ENCODE measurements at places on chromosomes 7 and 10.

DNA sequence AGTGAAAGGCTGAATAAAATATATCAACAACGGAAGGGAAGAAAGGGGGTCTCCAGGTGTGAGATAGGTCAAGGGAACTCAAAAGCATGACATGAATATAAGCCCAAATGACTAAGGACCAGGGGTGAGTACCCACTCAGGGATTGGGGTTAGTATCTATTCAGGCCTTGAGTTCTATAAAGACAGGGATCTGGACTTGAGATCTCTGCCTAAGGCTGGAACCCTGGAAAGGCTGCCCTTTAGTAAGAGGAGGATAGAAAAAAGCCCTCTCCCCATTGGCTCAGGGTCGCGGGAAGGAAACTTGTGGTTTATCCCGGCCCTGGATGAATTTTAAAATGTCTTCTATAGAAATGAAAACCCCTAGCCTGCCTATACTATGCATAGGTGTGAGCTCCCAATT is 2.4 kb upstream of the ITPRIP start:
- DNase-seq, result no peak

DNA sequence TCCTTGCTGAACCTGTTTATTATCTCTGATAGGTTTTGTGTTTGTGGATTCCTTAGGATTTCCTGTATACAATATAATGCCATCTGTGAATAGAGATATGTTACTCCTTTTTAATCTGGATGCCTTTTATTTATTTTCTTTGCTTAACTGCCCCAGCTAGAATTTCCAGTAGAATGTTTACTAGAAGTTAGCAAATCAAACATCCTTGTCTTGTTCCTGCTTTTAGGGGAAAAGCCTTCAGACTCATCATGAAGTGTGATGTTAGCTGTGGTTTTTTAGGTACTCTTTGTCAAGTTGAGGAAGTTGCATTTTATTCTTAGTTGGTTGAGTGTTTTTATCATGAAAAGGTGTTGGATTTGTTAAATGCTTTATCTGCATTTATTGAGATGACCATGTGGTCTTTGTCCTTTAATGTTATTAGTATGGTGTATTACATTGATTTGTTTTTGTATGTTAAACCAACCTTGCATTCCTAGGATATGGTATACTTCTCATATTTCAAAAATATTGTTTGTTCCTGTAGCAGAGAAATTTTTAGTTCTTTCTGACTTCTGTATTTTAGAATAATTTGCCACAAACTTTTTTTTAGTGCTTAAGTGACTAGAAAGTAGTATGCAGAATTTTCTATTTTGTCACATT is 24.3 kb downstream of the PPP2R2D start:
- no peak for DNase-seq

DNA sequence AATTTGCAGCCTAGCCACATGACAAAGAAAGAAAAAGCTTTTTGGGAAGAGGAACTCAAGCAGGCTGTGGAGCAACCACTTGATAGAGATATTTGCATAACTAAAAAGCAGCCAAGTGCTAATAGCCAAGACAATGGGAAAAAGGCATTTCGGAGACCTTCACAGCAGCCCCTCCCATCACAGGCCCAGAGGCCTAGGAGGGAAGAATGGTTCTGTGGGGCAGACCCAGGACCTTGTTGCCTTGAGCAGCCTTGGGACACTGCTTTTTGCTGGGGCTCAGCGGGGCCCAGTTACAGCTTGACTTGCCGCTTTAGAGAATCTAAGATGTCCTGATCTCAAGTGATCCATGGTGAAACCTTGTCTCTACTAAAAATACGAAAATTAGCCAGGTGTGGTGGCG is 38.5 kb downstream of the FAM149B1 start:
- no peak for DNase-seq

GRCh38 chr10:21526188-21526859 is 842 bp upstream of the SKIDA1 start:
- peak; percentile 50 for DNase-seq

GRCh38 chr7:36668080-36668479 is 56.2 kb downstream of the AOAH start:
- DNase-seq, result no peak

DNA sequence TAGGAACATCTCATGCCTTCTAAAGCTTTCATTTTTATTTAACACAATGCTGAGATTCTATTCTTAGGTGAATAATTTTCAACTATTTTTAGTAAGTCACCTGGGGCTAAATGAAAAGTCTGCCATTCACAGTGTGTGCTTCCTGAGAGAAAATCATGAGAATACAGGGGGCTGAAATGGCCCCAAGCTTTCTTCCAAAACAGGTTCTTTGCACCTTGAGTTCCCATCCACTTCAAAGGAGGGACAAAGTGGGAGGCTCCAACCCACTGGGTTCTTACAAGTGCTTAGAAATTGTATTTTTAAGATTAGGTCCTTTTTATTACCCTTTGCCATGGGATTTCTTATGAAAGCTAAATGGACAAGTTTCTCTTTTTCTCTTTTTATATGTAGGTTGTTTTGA is 21.5 kb upstream of the FAM133B start:
- no peak for DNase-seq

DNA sequence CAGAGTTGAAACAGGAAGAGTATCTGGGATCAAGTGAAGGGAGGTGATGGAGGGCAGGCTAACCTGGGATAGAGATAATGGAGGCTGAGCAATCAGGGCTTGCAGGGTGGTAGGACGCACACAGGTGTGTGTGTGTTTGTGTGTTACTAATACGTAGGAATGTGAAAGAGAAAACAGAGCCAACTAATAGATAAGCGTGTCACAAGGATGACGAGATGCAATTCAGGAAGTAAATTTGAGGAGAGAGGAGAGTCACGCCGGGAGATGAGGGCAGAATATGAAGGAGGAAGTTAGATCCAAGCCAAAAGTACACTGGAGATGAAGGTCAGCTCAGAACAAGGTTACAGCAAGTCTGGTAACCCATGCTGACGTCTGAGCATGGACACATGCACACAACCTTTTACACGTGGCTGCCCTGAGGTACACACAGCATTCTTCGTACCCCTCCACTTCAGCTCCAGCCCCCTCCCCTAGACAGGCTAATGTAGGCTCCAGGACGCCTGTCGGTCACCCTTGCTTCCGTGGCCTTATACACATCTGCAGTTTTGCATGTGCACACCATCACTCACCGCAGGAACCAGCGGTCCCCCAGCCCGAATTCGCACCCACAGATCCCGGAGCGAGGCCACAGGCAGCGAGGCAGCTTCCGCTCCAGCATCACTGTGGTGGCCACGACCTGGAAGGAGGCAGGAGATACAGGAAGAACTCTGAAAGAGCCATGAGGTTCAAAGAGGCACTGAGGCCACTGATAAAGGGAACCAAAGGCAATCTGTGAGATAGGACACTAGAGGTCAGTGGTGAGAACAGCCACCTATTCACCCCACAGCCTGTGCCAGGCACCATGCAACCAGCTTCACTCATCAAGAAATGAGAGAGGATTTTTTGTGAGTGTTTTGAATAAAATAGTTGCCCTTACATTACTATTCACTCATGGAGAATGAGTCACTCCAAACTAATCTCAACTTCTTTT is 23.7 kb upstream of the TRPV6 start:
- peak; percentile 54 for DNase-seq

GRCh38 chr7:121777672-121778071 is 95.3 kb upstream of the PTPRZ1 start:
- DNase-seq, result no peak

DNA sequence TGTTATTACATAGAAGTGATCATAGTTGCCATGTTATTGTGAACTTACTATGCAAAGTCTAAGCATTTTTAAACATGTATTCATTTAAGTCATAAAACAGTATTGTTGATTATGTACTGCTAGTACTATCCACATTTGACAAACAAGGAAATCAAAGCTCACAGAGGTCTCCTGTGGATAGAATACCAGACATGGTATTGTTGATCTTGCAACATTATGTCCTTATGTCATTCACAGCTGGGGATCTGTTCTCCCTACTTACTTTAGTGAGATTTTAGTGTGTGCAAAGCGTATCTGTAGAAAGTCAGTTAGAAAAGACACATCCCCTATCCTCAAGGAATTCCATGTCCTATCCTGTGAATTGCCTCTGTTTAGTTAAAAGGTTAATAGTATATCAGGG is 106.1 kb downstream of the SND1 start:
- no peak for DNase-seq

- no peak for DNase-seq
These were observed 186.4 kb downstream of the NPSR1 start for GRCh38 chr7:34844406-34844805.

DNA sequence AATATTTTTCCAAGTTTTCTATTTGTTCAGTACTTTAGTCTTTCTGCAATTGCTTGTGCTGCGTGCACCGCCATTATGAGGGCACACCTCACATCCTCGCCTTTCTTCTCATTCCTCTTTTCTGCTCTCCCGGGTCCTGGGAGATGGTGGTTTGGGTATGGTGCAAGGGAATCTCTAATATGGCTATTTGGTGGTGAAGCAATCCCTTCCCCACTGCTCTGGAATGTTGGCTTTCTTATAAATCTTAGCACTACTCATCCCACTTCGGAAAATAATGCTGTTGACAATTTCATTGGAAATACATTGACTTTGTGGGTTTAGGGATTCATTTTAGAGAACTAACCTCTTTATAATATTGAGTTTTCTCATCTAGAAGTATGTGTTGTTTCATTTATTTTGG is 1.9 kb upstream of the GCK start:
- no peak for DNase-seq

DNA sequence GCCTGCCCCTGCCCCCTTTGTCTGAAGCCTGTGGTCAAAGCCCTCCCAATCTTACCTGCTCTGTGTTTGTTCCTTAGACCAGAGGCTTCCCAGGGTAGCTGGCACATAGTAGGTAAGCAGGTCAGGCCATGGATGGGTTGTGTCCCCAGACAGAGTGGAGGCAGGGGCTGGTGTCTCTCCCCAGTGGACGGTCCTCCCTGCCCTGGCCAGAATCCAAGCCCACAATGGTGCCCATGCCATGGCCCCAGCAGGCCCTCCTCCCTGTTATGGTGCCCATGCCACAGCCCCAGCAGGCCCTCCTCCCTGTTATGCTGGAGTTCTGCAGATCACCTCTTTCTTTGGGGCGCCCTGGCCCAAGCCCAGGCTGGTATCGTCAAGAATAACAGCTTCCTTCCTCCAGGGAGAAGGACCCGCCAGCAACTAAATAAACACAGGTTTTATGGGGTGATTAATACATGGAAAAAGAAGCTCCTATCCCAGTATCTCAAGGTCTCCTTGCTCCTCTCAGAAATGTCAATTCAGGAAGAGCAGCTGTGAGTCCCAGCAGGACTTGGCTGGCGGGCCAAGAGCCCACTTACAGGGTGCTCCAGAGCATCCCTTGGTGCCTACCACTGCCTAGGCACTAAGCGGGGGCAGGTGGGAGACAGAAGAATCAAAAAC is 82.0 kb downstream of the NEURL1 start:
- no peak for DNase-seq

DNA sequence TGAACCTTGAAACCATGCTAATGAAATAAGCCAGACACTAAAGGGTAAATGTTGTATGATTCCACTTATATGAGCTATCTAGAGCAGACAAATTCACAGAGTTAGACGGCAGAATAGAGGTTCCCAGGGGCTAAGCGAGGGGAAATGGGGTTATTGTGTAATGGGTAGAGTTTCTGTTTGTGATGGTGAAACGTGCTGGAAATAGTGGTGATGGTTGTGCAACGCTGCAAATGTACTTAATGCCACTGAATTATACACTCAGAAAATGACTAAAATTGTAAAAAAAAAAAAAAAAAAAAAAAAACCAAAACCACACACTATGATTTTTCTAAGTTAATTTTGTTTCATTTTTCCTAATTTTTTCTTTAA is 30.0 kb downstream of the SFXN4 start:
- DNase-seq, result no peak

DNA sequence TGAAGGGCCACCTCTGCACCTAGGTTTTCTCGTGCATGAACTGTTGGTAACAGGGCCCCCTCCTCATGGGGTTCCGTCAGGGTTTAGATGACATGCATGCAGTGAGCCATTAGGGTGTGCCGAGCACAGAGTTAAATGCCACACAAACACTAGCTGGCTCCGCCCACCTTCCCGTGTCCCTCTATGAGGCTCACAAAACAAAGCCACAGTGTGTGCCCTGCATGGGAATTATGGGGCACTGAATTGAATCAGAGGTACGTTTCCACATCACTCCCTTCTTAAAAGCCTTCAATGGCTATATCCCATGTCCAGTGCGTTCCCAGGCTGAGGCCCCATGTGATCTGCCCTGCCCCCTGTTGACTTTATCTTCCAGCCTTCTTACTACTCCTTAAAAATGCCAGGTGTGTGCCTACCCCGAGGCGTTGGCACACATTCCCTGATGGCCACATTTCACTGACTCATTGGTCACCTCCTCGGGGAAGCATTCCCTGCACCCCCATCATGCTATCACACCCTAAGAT is 35.7 kb downstream of the GSDME start:
- DNase-seq, result no peak

DNA sequence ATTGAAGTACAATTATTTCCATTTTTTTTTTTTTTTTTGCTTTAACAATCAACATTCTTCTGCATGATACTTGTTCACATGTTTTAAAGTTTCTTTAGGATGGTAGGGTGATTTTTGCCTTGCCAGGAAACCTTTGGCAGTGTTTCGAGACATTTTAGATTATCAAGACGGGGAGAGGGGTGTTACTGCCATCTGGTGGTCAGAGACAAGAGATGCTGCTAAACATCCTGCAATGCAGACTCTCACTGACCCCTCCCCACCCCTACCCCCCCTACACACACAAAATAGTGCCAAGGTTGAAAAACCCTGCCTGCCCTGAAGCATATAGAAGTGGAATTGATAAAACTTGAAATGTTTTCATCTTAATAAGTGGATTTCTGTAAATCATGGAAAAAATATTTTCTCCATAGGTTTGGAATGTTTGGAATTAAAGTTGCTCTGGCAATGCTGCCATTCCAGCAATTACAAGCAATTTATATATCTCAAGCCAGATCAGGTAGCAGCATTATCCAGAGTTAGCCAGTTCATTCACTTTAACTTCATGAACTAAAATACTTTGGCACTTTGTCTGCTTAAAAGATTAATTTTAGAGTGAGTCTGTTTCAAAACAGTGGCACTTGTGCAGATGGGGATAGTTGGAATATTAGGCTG is 62.1 kb downstream of the SDHAF3 start:
- DNase-seq, result peak; percentile 62

DNA sequence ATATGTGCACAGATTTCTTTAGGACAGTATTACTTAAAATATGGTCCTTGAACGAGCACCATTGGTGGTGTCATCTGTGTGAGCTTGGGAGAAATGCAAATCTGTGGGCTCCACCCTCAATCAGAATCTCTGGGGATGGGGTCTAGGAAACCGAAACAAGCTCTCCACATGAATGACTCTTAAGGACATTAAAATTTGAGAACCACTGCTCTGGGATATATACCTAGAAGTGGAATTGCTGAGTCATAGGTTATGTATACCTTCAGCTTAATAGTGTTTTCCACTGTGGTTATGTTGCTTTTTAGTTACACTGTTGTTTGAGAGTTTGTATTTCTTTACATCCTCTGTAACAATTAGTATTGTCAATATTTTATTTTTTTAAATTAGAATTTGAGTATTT is 24.0 kb downstream of the ZNRF2 start:
- DNase-seq, result no peak

DNA sequence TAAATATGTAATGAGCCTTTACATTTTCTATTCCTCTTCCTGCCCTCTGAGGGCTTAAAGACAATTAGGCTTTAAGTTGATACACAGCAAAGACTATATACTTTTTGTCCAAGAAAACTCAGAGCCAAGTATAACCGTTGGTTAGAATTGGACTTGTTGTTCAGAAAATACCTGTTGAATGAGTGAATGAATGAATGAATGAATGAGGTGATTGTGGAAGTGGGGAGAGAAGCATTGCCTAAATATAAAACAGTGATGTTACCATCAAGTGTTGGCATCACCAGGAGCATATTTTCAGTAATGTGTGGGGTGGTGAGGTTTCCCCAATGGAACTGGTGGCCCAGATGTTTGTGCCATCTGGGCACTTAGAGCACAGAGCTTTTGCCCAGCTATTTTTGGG is 106.9 kb downstream of the AOAH start:
- no peak for DNase-seq
